Activated CD4-positive, alpha-beta T cell treated with anti-CD3 and anti-CD28 coated beads for 36 hours (primary cell): ENCODE measurements at places on chromosomes 16 and 17. TPM values are rescaled to one million over a fixed set of nuclear protein-coding genes. Genes with fewer than 3 reads are reported as not detected.

- DNase-seq, result no peak
Measured at GRCh38 chr17:19897090-19897837, 29.5 kb upstream of the ULK2 start.

- peak; percentile 47 for DNase-seq
Measured at GRCh38 chr17:27609611-27610303, 21.2 kb upstream of the LGALS9 start.

GRCh38 chr17:50487213-50488096, 8.8 kb downstream of the RSAD1 start:
- DNase-seq, result peak; percentile 58

DNA sequence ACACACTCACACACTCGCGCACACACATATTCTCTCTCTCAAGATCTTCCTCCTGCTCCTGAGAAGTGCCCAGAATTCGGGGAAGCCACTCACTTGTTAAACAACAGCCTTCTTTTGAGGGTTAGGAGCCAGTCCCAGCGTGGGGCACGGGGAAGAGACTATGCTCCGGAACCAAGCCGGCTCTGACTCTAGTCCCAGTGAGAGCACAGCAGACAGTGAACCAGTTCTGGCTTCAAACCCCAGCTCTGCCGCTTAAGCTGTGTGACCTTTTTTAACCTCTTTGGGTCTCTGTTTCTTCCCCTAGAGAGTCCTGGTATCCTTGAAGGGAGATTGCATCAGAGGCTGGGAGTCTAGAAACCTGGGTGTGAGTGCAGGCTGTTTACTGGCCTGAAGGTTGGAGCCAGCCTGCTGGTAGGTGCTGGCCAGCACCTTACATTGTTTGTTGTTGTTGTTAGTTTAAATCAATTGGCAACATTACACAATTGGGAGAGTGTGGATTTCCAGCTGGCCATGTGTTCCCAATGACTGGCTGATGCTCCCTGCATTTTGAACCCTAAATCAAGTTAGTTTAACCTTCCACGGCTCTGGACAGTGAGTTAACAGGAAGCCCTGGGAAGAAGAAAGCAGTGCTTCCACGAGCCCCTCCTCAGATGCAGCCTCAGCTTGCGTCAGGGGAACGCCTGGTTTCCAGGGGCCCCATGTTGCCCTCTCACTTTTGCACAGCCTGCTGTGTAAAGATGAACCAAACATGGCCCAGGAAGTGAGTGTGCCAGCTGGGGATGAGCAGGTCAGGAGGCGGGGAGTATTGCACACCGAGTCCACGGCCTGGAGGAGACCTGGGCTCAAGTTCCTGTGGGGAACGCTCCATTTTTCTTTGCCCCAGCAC, 71.5 kb downstream of the GAS7 start:
- peak; percentile 66 for DNase-seq

DNA sequence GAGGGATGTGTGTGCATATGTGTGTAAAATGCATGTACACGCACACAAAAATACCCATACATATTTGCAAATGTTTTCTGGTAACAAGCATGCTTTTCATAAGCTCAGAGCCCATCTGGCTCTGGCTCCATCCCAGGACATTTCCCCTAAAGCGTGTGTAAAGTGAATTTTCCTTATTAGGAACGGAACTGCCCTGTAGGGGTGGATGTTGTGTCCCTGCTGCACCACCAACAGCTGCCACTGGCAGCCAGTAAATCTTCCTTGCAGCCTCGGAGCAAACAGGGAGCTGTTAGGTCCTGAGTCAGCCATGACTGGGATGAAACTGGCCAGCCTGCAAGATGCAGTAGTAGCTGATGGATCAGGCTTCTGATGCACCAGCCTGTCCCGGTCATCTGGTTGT, 393.5 kb downstream of the UTP18 start:
- DNase-seq, result no peak

DNA sequence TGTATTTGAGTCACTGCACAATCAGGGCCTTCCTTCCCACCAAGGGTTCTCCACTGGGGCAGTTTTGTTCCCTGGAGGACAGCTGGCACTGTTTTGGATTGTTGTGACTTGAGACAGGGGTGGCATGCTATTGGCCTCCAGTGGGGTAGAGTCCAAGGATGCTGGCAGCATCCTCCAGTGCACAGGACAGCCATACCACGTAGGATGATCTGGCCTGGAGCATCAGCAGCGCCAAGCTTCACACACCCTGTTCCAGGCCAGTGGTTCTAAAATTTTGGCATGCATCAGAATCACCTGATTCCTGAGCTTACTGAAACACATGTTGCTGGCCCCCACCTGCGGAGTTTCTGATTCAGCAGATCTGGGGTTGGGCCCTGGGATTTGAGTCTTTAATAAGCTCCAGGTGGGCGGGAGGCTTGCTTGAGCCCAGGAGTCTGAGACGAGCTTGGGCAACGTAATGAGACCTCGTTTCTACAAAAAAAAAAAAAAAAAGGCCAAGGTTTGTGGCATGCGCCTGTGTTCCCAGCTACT, 83.2 kb downstream of the MGAT5B start:
- no peak for DNase-seq

- DNase-seq, result no peak
Measured at GRCh38 chr16:65181071-65181561, 59.3 kb upstream of the CDH11 start.

DNA sequence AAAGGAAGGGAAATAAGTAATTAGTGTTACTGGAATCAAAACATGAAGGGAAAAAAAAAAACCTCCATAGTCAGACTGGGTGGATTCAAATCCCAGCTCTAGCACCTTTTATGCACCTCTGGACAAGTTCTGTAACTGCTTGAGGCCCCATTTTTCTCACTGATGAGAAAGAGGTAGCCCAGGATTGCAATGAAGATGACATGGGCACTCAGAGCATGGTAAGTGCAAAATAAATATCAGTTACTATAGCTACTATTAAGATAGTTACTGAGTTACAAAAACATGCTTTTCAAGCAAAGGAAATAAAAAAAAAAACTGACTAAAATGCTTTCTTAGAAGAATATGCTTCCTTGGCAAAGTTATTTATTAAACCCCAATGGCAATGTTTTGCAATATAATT, 58.8 kb downstream of the CEP95 start:
- DNase-seq, result no peak

DNA sequence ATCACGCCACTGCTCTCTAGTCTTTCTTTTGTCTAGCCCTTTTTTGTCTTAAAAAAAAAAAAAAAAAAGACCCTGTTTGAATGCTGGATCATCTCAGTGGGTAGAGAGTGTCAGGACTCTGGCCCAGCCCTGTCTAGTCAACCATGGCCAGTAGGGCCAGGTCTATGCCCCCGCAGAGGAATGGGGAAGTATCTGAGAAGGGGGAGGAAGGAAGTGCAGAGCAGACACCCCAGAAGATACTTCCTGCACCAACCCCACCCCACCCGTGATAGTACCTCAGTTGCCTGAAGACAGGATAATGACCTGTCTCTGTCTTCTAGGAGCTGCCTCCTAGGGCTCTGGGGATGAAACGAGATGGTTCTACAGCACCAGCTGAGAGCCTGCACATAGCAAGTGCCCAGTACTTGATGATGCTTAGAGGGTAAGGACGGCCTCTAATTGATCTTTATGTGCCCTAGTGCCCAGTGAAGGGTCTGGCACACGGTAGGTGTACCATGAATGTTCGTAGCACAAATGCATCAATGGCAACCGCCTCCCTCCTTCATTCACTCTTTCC, 55.4 kb downstream of the ABAT start:
- DNase-seq, result no peak

GRCh38 chr16:86581458-86581857, 3.1 kb downstream of the FOXL1 start:
- no peak for DNase-seq

Gene OMG
- 0.23 TPM for total RNA-seq

Gene GFER
- total RNA-seq, result 25.8 TPM

Gene TMEM238L
- not detected for total RNA-seq

Gene GRIN2A
- not detected for total RNA-seq

Gene ABCC3
- total RNA-seq, result not detected

Gene CACNG1
- not detected for total RNA-seq
